ENCODE measurements at places on chromosomes 2 and 18.

DNA sequence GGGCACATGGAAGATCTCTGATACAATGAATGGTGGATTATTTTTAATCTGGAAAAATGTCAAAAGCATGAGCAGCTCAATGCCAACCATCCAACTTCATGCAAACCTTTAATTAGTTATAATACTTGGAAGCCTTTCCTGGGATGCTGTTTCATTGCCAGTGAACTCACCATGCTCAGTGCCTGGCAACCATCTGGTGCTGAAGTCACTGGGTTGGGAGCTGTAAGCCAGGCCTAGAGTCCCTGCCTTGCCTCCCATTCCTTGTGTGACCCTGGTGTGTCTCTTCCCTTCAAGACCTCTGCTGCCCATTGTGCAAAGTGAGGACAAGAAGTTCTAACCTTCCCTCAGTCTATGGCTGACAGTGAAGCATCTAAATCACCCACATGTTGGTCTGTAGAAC, 458.7 kb downstream of the RNF144A start:
- DNase-seq: no peak

DNA sequence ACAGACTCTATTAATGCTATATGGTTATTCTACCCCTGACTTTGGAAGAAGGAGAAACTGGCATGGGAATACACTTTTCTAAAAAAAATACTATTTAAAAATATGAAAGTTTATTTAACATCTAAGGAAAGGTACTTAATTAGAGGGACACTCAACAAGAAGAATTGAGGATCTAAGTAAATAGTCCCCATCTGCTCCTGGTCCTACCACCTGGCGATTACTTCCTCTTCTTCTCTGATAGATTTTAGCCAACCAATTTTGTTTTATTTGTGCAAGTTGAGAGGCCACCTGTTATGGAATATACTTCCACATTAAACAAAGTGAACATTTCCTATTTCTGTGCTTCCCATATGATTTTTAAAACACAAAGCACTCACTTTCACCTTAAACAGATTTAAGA, 111.7 kb downstream of the BCL2 start:
- DNase-seq: no peak

GRCh38 chr2:85369500-85369899, 14.9 kb downstream of the ELMOD3 start:
- no peak for DNase-seq

DNA sequence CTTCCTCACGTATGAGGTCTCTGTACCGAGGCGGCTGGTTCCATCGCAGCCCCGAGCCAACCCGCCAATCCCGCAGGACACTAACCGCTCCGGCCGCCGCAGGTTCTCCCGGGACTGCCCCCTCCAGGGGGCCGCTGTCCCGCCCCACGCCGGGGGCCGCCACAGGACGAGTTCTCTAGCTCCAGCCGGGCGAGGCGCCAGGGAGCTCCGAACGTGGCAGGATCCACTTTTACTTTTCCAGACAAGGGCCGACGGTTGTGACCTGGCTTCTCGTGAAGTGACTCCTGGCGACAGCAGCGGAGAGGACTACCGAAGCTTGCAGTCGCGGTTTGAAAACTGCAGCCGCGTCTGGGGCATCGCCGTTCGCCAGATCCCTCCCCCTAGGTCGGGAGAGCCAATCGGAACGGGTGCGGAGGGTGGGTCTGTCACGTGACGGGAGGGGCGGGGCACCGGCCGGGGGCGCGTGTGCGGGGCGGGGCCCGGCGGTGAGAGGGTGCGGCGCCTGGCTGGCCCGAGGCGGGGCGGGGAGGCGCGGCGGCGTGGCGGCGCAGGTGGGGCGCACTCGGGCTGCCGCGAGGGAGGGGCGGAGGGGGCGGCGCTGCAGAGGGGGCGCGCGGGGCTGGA, at the start of gene STK17B:
TSS of gene STK17B (minus strand) at position 331 of the 624 bp plus-strand sequence. CDS start 8,195 bp downstream, outside the sequence.
- DNase-seq: peak; percentile 95

- DNase-seq: no peak
Observed at GRCh38 chr18:73947180-73947921, 200.3 kb downstream of the FBXO15 start.

DNA sequence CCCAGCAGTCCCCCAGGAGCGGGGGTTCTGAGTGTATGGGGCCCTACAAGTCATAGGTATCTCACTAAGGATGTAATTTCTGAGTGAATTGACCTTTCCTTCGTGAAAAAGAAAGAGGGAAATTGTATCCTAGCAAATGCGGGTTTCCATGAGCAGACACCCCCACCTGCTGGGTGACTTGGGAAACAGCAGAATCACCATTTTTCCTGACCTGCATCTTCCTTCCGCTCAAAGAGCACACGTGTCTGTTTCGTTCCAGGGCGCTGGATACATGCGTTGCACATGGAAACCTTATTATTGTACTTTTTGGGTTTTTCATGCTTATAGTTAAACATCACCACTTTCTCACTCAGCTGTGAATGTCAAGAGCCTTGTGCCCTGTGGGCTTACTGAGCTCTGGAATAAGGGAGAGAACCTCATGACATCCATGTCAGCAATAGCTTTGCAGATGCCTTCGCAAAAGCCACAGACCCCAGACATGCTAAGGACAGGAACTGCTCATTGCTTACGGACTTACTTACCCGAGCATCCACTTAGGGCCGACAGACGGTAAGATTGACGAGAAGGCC, 132.8 kb downstream of the TPO start:
- no peak for DNase-seq

GRCh38 chr2:215186021-215186420, 47.6 kb upstream of the ABCA12 start:
- no peak for DNase-seq

DNA sequence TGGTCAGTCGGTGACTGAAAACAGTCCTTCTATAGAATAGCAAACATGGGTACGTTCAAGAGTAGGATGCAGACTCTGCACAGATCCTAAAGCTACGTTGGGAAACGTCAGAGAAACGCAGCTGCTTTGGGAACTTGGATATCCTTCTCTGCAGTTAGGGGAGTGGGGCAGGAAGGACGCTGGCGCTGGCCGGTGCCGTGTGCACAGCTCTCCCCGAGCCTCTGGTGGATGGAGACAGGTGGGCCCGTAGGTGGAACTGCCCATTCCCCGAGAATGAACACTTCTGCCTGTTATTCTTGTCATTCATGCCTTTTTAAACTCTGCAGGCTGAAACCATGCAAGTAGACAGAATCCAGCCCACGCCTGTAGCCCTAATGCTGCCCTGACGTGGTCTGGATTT, 91.7 kb upstream of the MBOAT2 start:
- DNase-seq: no peak

DNA sequence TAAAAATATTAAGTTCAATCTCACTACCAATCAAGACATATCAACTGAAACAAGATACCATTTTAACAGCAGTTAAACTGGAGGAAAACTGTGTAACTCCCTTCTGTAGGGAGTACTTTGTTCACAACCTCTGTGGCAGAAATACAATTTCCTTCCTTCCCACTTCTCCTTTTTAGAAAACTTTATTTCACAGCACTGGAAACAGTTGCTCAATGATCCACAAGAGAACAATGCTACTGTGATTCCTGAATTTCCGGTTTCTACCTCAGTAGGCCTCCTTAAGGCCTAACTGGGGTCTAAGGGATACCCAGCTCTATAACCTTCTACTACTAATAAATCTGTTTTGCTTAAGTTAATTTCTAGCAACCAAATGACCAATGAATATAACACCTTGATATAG, 14.1 kb downstream of the TLK1 start:
- no peak for DNase-seq

GRCh38 chr2:208371634-208371935, 35.0 kb upstream of the PTH2R start:
- DNase-seq: no peak

DNA sequence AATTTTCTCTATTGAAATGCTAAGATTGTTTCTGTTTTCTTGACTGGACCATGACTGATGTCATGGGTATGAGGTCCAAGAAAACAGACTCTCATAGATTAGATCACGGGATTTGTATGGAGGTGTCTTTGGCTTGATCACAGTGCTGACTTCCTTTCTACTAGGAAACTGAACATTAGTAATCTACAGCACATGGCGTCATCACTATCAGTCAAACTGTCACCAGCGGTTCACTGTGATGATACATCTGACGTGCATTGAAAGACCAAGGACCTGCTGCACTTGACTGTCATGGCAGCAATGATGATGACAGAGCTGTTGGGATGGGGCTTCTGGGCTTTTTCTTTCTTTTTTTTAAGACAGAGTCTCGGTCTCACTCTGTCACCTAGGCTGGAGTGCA, 28.2 kb upstream of the IMPA2 start:
- no peak for DNase-seq

- DNase-seq: no peak
Observed at GRCh38 chr2:216765761-216766262, 70.5 kb upstream of the IGFBP5 start.

DNA sequence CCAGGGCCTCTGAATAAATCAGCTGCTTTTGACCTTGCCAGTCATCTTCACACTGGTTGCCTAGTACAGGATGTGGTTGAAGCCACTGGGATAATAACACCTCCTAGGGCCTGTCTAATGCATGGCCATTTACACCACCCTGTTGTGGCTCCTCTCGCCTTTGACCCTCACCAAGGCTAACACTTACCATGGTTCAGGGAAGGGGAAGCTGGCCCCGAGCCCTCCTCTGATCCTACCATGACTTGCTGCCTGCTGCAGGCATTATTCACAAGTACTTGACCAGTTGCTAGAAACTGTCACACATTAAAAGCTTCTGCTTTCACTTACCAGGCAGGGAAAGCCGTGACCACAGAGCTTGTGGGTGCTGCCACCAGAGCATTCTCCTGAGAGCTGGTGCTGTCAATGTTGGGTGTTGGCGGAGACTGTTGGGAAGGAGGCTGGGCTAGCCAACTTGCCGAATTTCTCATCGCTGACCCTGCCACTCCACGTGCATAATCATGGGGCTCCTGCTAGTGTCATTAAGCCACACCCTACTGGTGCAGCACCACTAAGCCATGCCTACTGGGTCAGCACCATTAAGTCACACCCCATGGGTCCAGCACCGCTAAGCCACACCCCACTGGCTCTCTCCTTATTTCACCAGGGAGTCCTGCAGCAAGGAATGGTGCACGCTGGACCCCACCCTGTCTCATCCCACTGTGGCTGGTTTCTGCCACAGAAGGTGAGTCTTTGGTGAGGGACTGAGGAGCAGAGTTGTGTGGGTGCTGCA, 47.0 kb upstream of the TTC39C start:
- DNase-seq: no peak

DNA sequence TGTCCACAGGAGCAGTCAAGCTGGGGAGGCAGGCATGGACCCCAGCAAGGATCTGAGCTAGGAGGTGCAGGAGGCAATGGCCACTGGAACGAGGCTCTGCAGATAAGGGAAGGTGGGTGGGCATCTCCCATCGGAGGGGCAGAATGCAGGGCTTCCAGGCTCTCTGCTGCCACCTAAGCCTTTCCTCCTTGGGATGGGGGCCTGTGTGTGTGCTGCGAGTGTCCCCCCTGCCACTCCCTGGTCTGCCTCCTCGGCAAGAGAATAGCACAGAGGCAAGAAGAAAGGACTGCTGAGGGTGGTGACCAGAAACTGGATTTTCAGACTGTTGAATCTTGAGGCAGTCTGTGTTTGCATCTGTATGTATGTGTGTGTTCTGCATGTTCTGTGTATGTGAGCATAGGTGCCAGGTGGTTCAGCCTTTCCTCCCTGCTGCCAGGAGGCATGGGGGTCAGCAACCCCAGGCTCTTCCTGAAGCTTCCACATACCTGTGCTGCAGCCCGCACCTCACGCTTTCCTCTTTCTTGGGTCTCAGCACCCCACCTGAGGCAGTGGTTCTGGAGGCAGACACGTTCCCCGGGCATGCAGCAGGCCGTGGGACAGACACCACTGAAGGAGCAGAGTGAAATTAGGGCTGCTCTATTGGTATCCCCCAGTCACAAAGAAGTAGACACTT, 86.7 kb downstream of the EPAS1 start:
- no peak for DNase-seq

DNA sequence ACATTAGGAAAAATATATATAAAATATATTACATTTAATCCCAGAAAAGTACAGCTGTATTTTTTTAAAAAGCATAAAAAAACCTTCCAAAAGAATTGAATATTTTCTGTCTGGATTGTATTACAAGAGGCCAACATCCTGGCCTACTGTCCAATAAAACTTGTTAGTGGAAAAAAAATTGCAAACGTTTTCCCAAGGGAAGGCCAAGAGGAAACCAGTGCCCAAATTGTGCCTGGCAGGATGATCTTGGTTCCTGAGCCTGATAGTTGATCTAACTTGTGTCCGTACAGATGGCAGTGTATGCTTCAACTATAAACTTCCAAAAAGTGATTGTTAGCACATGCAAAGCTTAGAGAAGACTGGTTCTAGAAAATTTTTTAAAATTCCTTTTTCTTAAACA, 90.6 kb upstream of the LPIN2 start:
- no peak for DNase-seq

GRCh38 chr2:44708661-44709000, 232.9 kb upstream of the SIX3 start:
- no peak for DNase-seq

- no peak for DNase-seq
Observed at GRCh38 chr2:174959787-174960186, 45.4 kb downstream of the CHN1 start.

DNA sequence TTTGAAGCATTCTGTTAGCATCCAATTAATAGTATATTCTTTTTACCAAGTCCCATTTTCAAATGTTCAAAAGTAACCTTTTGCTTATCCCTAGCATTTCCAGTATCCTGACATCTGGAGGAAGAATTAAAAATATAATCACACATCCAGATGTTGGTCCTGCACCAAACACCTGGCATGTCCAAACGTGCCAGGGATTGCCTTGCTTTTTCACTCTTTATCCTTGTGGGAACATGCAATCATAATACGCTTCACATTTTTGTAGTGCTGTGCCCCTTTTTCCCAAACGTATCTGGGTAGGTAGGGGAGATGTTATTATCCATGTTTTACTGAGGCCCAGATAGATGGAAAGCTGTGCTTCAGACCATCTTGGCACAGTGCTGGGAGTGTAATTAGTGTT, 133.0 kb downstream of the TPGS2 start:
- DNase-seq: no peak

GRCh38 chr2:8644605-8645175, 37.2 kb upstream of the ID2 start:
- DNase-seq: no peak

DNA sequence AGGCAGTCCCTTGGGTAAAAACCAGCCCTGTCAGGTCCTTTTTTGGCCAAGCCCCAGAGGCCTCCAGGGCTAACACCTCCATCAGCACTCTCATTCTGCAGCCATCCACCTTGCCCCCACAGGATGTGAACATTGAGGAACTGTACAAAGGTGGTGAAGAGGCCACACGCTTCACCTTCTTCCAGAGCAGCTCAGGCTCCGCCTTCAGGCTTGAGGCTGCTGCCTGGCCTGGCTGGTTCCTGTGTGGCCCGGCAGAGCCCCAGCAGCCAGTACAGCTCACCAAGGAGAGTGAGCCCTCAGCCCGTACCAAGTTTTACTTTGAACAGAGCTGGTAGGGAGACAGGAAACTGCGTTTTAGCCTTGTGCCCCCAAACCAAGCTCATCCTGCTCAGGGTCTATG, 7.3 kb downstream of the IL1F10 start:
- DNase-seq: no peak

- DNase-seq: no peak
Observed at GRCh38 chr2:136019306-136019705, 33.9 kb upstream of the DARS1 start.

GRCh38 chr2:179180242-179180641, 84.4 kb downstream of the SESTD1 start:
- DNase-seq: no peak

GRCh38 chr18:58025733-58026132, 18.3 kb upstream of the NEDD4L start:
- DNase-seq: no peak
